Stimulated activated CD4-positive, alpha-beta T cell treated with anti-CD3 and anti-CD28 coated beads, Interleukin-1b, Interleukin-23, amount 100 ng/mL, for 1 hour (primary cell): ENCODE measurements at places on chromosomes 7 and 10.

DNA sequence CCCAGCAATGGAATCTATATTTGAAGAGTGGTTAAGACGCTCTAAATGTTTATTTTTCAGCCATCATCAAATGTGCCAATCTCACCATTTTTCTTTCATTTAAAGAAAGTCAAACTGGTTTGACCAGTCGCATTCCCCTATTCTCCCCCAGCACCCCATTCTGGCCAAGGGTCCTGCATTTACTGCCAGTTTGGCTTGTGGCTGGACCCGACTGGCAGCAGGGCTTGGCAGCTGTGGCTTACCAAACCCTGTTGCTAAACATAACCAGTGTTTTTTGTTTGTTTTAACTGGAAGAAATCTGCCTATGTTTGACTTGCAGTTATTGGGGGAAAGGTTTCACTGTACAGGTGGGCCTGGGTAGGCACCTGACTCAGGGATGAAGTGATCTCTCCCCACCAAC, 116.3 kb downstream of the CYP26A1 start:
- no peak for DNase-seq

DNA sequence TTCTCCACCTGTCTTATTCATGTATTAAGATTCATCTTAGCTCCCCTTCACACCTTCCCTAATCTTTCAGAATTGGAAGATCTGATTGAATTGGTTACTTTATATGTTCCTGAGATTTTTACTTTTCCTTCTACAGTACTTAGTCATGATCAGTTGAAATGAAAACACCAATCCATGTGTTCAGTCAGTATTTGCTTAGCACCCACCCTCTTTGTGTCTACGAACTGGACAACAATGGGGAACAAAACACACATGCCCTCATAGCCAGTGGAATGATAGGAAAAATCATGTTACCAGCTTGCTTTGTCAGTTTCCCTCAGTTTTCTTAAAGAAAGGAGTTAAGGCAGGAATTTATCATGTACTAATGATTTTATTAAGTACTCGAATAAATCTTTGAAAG, 2.0 kb downstream of the MASTL start:
- no peak for DNase-seq

DNA sequence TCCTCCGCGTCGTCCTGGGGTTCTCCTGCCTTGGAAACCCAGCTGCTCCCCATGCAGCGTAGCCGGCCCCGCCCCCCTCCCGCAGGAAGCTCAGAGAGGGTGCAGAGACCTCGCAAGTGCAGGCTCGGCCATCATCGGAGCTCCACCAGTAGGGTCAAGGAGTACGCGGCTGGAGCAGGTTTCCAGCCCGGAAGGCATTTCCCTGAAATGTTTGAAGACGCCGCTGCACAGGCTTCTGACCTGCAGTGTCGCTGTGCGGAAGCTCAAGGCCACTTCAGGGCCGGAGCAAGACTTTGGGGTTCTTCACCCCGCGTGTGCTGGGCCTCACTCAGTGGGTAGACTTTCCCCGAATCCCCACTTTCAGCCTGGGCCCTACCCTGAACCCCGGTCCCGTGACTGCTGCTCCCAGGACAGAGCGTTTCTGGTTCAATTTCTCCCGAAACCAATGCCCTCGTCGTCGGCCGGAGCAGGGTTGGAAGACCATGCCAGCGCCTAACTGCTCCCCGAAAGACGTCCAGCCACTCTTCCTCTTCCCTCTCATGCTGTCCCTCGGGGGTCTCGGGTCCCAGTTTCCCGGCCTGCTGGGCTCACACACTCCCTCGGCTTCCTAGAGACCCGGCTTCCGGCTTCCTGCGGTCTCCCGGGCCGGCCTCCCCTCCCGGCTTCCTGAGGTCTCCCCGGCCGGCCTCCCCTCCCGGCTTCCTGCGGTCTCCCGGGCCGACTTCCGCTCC, 52.1 kb downstream of the INSIG1 start:
- no peak for DNase-seq

DNA sequence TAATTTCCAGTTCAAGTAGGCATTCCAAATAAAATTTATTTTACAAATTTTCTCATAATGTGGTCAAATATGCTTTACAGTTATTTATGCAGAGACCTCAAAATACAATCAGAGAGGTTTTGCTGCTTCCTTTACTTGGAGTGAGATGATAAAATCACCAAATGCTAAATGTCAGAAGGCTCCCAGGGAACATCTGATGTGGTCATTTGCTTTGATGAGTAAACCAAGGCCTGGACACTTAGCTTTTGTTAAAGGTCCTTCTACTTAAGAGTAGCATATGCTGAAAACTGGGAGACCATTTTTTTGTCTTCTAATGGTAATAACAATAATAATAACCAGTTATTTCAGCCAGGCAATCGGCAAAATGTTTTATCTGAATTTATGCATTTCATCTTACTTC, 60.6 kb upstream of the AKR1E2 start:
- no peak for DNase-seq
